Articular chondrocyte of knee joint (primary cell): ENCODE measurements at places on chromosomes 4 and X. TPM values are rescaled to one million over a fixed set of nuclear protein-coding genes. Genes with fewer than 3 reads are reported as not detected.

Gene MTNR1A
- 0.32 TPM in 1 of 2 replicates, not detected in the other for total RNA-seq

Gene BRS3
- under 0.01 TPM in 1 of 2 replicates, not detected in the other for total RNA-seq

Gene FSTL5
- total RNA-seq, result not detected in 2 replicates

Gene NAA10
- total RNA-seq, result 46.7 and 47.6 TPM in 2 replicates

Gene PDZD11
- 59.9 and 63.0 TPM in 2 replicates for total RNA-seq

Gene HERC5
- total RNA-seq, result 1.3 and 2.9 TPM in 2 replicates

Gene SMIM10L2A
- total RNA-seq, result 0.52 and 0.86 TPM in 2 replicates

Gene MAGEE2
- total RNA-seq, result not detected in 2 replicates

Gene TMEM255A
- total RNA-seq, result 0.13 and 0.54 TPM in 2 replicates

Gene GRSF1
- total RNA-seq, result 82.6 and 94.5 TPM in 2 replicates

Gene MAGEA12
- not detected in 2 replicates for total RNA-seq

Gene TMSB15C
- total RNA-seq, result 2.5 TPM in 2 replicates

Gene XPNPEP2
- total RNA-seq, result 0.11 and 0.26 TPM in 2 replicates

Gene CENPVL1
- total RNA-seq, result not detected in 2 replicates

Gene SLC26A1
- total RNA-seq, result 0.26 and 0.43 TPM in 2 replicates

Gene STPG2
- total RNA-seq, result 0.13 and 0.65 TPM in 2 replicates

Gene F11
- not detected in 2 replicates for total RNA-seq

Gene BEX5
- 0.78 and 0.97 TPM in 2 replicates for total RNA-seq

Gene HAND2
- 0.78 and 3.0 TPM in 2 replicates for total RNA-seq

Gene FGFR3
- 0.39 and 1.4 TPM in 2 replicates for total RNA-seq

Gene MAP7D2
- total RNA-seq, result 0.13 and 0.65 TPM in 2 replicates

Gene SLC10A4
- not detected in 2 replicates for total RNA-seq

Gene FRAS1
- under 0.01 and 0.11 TPM in 2 replicates for total RNA-seq

Gene GALNTL6
- not detected in 2 replicates for total RNA-seq

Gene DBET
- total RNA-seq, result not detected in 2 replicates

Gene TBX22
- not detected in 2 replicates for total RNA-seq

Gene GIMD1
- not detected in 2 replicates for total RNA-seq

Gene TRPC5OS
- not detected in 2 replicates for total RNA-seq

Gene RAB39B
- total RNA-seq, result 0.52 and 0.86 TPM in 2 replicates

Gene CXXC4
- total RNA-seq, result not detected in 2 replicates

Gene ADGRG4
- total RNA-seq, result 0.86 and 1.2 TPM in 2 replicates

Gene PAGE4
- total RNA-seq, result not detected in 2 replicates

Gene PNMA6F
- not detected in 2 replicates for total RNA-seq

Gene TCEAL2
- total RNA-seq, result 2.6 and 4.6 TPM in 2 replicates

Gene BANK1
- total RNA-seq, result 3.1 and 3.4 TPM in 2 replicates

Gene HELT
- not detected in 2 replicates for total RNA-seq

Gene F8A3
- total RNA-seq, result 1.8 and 2.9 TPM in 2 replicates

Gene GRID2
- not detected in 2 replicates for total RNA-seq

Gene CPZ
- 10.8 and 11.6 TPM in 2 replicates for total RNA-seq

Gene FABP2
- total RNA-seq, result under 0.01 TPM in 1 of 2 replicates, not detected in the other

Gene TRPC3
- total RNA-seq, result 0.11 and 0.13 TPM in 2 replicates

Gene TCEANC
- total RNA-seq, result 6.0 and 8.3 TPM in 2 replicates

Gene H2BW2
- total RNA-seq, result not detected in 2 replicates

Gene UGT2B10
- not detected in 2 replicates for total RNA-seq

Gene NPY5R
- not detected in 2 replicates for total RNA-seq
